HCT116 (cell line): ENCODE measurements at places on chromosomes 7 and 10. TPM values are rescaled to one million over a fixed set of nuclear protein-coding genes. Genes with fewer than 3 reads are reported as not detected.

- H3K4me1 ChIP-seq: peaks cover 19% of the 10 kb centered on the region
- no peak for DNase-seq
- H3K4me3 ChIP-seq: no peak overlapping the region
- H3K36me3 ChIP-seq: no peaks in the 10 kb centered on the region
- no peak overlapping the region for H3K27ac ChIP-seq
These were observed 1.9 kb upstream of the KPNA7 start for GRCh38 chr7:99209781-99210180.

DNA sequence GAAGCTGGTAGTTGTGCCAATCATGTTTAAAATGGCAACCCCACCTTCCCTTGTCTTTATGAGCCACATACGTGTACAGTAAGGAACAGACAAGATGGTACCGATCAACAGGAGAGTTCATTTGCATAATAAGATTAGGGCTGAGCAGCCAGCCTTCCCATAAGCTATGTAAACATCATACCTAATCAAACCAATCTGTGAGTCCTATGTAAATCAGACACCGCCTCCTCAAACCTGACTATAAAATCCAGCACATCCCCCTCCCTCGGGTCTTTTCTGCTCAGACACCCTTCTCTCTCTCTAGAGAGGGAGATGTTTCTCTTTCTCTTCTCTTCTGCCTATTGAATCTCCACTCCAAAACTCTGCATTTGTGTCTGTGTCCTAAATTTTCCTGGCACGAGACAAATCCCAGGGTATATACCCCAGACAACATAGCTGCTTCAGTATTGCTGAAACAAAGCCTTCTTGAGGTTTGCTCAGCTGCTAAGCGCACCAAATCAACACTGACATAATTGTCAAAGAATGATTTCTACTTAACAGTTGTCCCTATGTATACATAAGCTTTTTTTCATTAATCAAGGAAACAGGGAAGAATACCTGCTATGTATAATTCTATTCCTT is 279.2 kb downstream of the THSD7A start:
- H3K4me3 ChIP-seq: no peak overlapping the region
- no peak for DNase-seq
- peaks cover 4% of the 10 kb centered on the region; the same call in 1 of the 2 replicates for H3K4me1 ChIP-seq
- no peaks in the 10 kb centered on the region for H3K27me3 ChIP-seq
- no peak overlapping the region for H3K27ac ChIP-seq

- H3K36me3 ChIP-seq: no peaks in the 10 kb centered on the region
- no peak for DNase-seq
- peaks cover 18% of the 10 kb centered on the region for H3K4me1 ChIP-seq
- no peak overlapping the region for H3K27ac ChIP-seq
These were observed 24.2 kb downstream of the STRA8 start for GRCh38 chr7:135257790-135258189.

Gene CLDN4
- 234 TPM for total RNA-seq

Gene SHLD2
- 28.9 TPM for total RNA-seq

DNA sequence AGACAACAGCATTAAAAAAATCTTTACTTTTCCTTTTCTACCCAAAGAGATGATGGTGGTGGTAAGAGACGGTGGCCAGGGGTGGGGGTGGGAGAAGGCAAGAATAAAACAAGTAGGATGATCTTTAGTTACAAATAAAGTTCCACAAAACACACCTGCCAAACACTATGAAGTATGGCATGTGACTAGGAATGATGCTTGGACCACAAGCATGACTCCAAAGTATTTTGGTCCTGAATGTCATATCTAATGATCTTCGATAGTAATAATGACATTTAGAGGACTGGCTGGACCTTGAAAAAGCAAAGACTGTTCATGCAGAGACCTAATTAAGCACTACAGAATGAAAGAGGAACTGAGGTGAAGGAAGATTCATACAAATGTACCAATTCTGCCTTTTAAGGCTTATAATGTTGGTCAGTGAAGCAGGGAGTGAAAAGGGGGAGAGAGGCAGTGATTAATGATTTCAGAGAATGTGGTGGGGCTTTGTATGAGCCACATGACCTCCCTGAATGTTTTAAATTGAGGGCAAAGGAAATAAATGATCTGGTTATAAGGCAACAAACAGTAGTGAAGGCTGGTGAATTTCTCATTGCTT is 29.6 kb upstream of the DKK1 start:
- no peak for DNase-seq
- H3K4me1 ChIP-seq: no peaks in the 10 kb centered on the region
- no peak overlapping the region for H3K4me3 ChIP-seq
- H3K27ac ChIP-seq: no peak overlapping the region
- no peaks in the 10 kb centered on the region for H3K27me3 ChIP-seq

- no peaks in the 10 kb centered on the region for H3K36me3 ChIP-seq
- H3K4me1 ChIP-seq: no peaks in the 10 kb centered on the region
- DNase-seq: no peak
- no peak overlapping the region for H3K4me3 ChIP-seq
- no peak overlapping the region for H3K27ac ChIP-seq
- no peaks in the 10 kb centered on the region for H3K27me3 ChIP-seq
These were observed 29.0 kb upstream of the MEOX2 start for GRCh38 chr7:15715435-15715834.

Gene RNF148
- total RNA-seq: 0.22 TPM

Gene OR2A7
- 8.1 TPM for total RNA-seq

- peaks cover 13% of the 10 kb centered on the region for H3K4me1 ChIP-seq
- H3K27ac ChIP-seq: peak overlapping the region; percentile 80
- no peaks in the 10 kb centered on the region for H3K36me3 ChIP-seq
- peak overlapping the region; percentile 93 for H3K4me3 ChIP-seq
These were observed 396 bp upstream of the TAF5 start for GRCh38 chr10:103367379-103367781.
